Foreskin keratinocyte (primary cell): ENCODE measurements at places on chromosomes 4 and X. TPM values are rescaled to one million over a fixed set of nuclear protein-coding genes. Genes with fewer than 3 reads are reported as not detected.

- peak; percentile 46 for DNase-seq
These were observed 595 bp downstream of the MBNL3 start for GRCh38 chrX:132488180-132488705.

DNA sequence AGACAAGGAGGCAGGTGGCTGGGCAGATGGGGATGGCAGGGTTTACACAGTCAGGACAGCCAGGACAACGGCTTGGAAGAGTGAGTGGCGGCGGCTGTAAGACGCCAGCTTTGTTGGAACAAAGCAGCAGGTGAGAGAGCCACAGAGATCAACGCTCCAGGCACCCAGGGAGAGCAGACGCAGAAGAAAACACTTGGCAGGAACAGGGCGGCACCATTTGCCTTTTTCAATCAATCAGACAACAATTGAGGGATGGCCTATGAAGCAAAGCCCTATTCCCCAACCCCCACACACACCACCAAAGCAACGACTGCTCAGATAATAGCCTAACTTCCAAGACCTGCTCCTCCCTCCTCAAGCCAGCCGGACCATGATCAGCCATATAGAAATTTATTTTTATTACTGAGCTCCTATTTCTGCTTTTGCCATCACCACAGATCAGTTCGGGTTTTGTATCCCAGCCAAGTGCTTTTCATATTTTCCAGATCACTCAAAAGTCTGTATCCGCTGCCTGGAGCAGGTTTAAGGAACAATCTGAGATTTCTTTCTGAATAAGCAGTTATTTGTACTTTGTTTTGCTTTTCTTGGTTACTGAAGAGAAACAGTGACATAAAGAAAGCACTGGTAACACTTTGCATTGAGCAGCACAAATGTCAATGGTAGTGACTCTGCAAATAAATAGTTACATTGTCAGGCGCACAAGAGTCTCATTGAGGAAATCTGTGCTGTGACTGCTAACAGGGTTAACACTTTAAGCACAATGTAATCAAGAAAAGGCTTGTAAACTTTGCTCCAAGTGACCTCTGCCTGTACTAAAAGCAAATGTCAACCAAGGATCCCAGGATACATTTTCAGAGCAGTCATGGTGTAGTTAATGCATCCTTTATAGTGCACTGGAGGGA is 81.8 kb upstream of the RBPJ start:
- DNase-seq, result no peak

NKX1-1 gene
- not detected in 2 replicates for total RNA-seq

SLITRK4 gene
- not detected in 2 replicates for total RNA-seq

DNA sequence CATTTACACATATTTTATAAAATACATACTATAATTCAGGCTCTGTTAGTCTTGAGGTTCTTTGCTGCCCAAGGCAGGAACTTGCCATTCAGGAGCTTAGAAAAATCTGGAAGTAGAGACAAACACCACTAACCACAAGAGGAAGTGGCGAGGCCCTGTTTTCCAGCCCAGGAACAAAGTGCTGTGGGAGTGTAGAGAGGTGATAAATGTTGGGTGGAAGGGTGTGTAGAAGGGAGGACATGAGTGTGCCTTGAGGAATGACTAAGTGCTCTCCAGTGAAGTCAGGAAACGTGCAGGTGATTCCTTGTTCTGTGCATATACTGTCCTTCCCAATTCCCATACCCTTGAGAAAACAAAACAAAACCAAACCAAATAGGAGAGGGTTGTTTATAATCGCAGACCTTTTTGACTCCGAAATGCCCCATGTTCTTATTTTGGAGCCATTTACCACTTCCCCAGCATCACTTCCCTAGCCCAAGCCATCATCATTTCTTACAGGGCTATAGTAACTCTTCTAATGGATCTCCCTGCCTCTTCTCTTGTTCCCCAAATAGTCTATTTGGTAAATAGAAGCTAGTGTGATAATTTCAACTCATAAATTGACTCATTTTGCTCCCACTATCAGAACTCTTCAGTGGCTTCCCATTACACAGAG is 83.2 kb downstream of the GPAT3 start:
- DNase-seq, result peak; percentile 68

- DNase-seq, result no peak
These were observed 90.1 kb upstream of the EFHC2 start for GRCh38 chrX:44433556-44433955.

GRCh38 chrX:7435822-7436221 is 287.9 kb upstream of the PUDP start:
- no peak for DNase-seq

ANKRD17 gene
- 45.5 and 49.9 TPM in 2 replicates for total RNA-seq

ZNF630 gene
- 1.1 and 1.3 TPM in 2 replicates for total RNA-seq

SPATA18 gene
- total RNA-seq, result 6.8 and 7.9 TPM in 2 replicates

ATP1B4 gene
- not detected in 2 replicates for total RNA-seq

ZFX gene
- 21.5 and 23.3 TPM in 2 replicates for total RNA-seq
